ENCODE measurements at places on chromosomes 6 and 20.

DNA sequence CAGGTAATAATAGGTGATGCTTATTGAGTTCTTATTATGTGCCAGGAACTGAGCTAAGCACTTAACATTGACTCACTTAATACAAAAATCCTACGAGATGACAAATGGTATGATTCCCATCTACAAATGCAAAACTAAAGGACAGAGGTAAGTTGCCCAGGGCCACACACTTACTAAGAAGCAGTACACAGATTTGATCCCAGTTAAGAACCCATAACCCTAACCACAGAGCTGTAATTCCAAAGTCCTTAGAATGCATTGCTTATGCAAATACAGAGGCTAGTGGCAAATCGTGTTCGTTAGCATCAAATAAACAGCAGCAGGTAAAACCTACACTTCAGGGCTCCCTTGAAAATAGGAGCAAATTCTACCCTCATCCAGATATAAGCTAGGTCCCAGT, 104.0 kb downstream of the SASH1 start:
- no peak for DNase-seq

DNA sequence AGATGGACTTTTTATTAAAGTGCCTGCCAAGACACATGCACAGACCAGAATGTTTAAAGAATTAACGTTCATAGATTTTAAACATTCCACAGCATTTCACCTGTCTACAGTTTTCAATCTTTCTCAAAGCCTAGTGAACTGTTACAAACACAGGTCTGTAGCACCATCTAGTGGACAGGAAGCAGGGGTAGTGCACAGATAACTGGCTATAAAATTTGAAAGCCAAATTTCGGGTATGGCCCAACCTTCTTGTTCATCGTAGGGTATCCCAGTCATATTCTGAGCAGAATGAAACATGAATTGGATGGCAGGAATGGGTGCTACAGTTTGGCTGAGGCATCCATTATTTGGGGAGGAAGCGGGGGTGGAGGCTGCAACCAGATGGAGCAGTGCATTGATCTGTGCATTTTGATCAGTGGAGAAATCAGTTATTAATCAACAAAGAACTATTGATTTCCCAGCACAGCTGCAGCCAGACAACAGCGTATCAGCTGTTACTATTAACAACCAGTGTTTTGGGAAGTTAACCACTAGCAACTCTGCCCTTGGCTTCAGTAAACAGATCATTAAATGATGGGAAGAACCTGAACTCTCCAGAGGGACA, 56.1 kb upstream of the B3GAT2 start:
- no peak for DNase-seq

GRCh38 chr20:1875762-1876161, 19.4 kb upstream of the SIRPA start:
- no peak for DNase-seq

DNA sequence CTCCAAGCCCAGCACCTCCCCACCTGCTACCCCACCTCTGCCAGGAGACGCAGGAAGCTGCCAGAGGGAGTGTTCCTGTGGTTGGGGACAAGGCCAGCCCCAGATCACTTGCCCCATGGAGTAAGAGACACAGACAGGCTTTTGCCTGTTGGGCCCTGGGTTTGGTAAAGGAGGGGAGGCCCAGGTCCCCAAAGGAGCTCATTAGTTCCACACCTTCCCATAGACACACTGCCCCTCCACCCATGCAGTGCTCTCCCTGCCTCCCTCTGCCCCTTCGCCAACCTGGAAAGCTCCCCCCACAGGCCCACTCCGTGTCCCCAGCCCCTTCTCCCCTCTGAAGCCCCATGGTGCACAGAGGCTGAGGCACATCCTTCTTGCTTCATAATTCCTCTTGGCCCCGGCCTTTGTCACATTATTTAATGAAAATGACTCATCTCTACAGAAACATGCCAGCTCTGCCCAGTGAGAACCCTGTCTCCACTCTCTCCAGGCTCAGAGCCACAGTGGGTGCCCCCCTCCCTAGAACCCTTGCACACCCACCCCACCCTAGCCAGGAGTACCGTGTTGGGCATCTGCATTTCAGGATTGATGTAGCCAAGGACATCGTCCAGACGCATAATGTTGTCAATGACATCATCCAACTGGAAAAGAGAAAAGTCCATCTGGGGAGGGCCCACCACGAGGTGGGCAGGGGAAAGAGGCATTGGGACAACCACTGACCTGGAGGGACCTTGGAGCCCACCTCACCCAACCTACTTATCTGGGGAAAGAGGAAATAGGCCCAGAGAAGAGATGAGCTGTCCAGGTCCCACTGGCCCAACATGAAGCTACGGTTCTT, 46.0 kb downstream of the TFEB start:
- DNase-seq: no peak

GRCh38 chr6:30483677-30484279, 5.5 kb upstream of the HLA-E start:
- DNase-seq: no peak

DNA sequence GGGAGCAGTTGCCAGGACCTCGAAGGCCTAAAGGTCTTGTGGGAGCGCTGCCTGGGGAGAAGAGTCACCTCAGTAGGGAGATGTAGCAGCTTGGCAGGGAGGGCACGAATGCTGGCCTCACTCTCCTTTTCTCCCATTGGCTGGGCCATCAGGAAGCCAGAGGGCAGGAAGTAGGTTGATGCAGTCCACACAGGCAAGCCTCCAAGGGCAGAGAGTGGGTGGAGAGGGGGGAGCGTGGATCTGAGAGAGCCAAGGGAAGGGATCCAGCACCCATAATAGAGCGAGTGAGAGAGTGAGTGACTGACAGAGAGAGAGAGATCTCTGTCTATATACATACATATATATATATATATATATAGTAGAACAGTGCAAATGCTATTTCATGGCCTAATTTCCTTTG, 215.3 kb upstream of the LRFN2 start:
- DNase-seq: no peak

GRCh38 chr20:36469973-36470372, 71.3 kb upstream of the MYL9 start:
- DNase-seq: no peak

GRCh38 chr20:47035026-47035590, 140.5 kb downstream of the EYA2 start:
- no peak for DNase-seq

DNA sequence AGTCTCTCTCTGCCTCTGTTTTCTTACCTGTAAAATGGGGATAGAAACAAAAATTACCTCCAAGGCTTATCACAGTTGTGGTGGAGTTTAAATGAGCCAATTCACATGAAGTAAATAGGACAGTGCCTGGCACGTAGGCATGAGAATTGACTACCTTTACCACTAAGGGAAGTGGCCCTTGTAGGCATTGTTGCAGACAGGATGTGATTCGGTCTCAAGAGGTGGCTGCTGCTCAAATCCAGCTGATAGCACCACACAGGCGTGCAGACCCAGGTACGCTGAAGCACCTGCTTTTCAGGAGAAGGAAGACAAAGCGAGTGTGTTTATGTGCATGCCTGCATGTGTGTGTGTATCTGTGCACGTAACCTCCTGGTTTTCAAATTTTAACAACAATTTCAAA, 108.6 kb downstream of the EYA2 start:
- no peak for DNase-seq

DNA sequence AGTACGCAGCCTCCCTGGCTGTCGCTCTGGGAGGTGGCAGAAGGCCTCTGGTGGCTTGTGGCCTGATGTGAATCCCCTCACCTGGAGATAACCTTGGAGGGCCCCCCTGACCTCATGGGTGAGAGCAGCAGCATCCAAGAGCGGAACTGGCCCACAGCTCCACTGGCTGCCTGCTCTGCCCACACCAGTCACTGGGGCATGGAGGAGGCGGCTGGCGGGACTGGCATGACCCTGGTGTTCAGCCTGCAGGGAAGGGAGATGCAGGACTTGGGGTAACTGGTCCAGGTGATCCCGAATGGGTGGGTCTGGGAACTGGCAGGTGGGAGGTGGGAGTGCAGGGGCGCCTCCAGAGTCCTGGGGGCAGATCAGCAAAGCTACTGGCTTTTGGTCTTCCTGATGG, 10.6 kb upstream of the DSN1 start:
- DNase-seq: no peak

DNA sequence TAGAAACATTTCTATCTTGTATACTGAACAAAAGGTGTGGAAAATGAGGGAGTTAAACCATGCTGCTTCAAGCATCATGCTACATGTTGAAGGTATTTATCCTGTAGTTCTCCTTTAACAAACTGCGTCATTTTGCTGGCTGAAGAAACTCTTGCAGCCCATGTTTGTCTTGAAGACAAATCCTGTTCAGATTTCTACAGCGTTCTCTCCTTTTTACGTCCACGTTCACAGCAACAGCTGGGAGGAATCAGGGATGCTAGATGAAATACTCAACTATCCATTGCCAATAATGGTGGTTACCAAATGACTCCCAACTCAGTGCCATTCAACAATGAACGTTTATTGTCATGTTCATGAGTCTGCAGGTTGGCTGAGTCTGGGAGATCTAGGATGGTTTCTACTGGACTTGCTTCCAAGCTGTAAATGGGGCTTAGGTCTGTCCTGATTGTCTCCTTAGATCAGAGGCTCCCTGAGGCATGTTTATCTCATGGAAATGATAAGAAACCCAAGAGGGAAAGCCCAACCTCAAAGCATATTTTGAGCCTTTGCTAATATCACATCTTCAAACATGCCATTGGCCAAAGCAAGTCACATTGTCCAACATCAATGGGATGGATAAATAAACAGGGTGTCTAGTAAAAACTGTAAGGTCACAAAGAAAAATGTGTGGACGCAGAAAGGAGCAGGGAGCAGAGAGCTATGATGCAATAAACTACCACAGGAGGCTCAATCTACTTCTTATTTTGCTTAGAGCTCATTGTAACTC, 2.7 kb upstream of the PLCB1 start:
- no peak for DNase-seq

- no peak for DNase-seq
Measured at GRCh38 chr6:73854998-73855718, 159.2 kb downstream of the CD109 start.

DNA sequence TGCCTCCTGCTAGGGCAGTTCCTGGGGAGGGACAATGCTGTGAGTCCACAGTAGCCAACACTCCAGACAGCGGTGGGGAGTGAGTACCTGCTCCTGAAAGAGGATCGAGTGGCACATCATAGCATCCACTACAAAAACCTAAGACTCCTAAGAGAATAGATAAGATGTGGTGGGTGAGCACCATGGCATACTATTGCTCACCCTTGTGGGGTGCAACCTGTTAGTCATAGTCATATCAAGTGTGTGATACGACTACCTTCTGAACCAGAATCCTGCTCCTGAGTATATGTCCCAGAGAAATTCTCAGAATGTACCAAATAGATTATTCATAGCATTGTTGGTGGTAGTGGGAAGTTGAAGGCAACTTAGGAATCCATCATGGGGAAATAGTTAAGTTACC, 62.7 kb upstream of the GLP1R start:
- DNase-seq: no peak

DNA sequence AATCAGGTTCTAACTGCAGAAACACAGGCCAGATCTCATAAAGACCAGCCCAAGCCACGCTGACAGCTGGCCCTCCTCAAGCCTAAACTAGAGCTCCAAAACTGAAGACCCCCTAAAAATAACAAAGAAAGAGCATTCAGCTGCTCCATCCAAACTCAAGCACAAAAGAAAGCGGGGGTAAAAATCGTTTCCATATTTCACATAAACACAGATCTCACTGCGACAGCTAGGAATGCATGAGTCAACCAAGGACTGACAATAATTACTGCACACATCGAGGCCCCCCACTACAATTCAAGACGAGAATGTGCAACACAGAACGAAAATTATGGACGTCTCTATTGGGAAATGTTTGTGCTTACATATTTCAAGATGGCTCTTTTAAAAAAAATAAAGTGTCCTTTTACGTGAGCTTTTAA, 31.1 kb downstream of the CNKSR3 start:
- DNase-seq: no peak

GRCh38 chr20:48463916-48464315, 363.9 kb downstream of the PREX1 start:
- DNase-seq: no peak

GRCh38 chr20:17934141-17934862, 34.3 kb downstream of the SNX5 start:
- DNase-seq: no peak

DNA sequence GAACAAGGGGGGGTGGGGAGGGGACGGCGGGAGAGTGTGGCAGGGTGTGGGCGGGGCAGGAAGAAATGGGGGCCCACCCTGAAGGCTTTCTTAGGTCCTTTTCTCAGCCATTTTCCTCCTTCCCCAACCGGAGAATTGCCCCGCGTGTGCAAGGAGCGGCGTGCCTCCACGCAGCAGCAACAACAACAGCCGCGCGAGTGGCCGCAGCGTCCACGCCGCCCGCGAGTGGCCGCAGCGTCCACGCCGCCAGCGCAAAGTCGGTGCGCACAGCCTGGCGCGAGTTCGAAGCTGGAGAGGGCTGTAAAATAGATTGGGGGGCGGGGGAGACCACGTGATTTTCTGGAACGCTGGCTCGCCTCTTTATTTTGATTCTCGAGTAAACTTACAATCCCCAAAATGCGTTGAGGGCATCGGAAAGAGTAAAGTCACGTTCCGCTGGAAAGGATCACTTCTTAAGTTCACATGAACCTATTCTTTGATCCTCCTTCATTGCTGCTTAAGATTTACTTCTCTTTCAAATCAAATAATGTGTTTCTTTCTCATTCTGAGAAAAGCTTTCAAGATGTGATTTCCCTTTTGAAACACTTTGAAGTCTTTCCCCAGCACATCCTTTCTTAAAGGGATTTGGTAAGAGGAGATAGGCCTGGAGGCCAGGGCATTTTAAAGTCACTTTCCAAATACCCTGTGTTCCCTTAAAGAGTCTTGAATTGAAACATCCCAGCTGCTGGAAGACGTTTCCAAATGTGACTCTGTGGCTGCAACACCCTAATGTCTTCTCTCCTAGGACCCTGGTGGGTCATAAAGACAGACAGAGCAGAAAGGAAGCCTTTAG, 66.7 kb upstream of the ZNF217 start:
- no peak for DNase-seq

DNA sequence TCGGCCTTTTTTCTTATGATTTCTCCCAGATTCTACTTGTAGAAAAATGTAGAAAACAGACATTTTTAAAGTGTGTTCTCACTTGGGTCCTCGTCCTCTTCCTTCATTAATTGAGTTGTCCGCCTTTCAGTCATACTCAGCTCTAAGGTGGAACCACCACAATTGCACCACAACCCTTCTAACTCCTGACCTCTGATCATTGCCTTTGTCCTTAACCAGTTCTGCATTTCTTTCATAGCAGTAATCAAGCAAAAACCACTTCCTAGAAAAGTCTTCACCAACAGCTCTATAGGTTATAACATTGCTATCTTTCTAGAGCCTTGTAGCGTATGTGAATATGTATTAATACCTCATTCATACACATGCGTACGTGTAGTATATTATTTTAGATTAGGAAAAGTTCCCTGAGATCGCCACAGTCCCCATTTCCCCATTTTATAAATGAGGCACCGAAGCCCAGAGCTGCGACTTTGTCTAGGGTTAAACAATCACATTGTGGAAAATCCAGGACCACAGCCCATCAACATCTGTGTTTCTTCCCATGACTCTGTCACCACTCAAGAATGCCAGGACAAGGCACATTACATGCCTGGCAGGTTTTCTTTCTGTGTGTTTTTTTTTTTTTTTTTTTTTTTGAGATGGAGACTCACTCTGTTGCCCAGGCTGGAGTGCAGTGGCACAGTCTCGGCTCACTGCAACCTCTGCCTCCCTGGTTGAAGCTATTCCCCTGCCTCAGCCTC, 175.5 kb downstream of the BTBD3 start:
- no peak for DNase-seq
